Activated naive CD8-positive, alpha-beta T cell treated with anti-CD3 and anti-CD28 coated beads, Interleukin-2, amount 50 U/mL, for 24 hours (primary cell): ENCODE measurements at places on chromosomes 11 and 22.

- DNase-seq: no peak
Measured at GRCh38 chr11:45024316-45024715, 73.6 kb upstream of the TP53I11 start.

DNA sequence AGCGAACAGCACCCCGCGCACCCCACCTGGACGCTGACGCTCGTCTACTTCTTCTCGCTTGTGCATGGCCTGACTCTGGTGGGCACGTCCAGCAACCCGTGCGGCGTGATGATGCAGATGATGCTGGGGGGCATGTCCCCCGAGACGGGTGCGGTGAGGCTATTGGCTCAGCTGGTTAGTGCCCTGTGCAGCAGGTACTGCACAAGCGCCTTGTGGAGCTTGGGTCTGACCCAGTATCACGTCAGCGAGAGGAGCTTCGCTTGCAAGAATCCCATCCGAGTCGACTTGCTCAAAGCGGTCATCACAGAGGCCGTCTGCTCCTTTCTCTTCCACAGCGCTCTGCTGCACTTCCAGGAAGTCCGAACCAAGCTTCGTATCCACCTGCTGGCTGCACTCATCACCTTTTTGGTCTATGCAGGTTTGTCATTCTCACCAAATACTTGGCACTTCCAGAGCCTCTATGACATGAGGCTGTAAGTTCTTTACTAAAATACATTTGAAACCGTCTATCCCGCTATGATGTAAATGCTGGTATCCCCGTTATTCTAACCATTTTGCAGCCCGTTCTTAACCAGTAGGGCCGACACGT, 535 bp downstream of the AQP11 start:
- DNase-seq: no peak

GRCh38 chr11:124812876-124813275, 12.7 kb upstream of the MSANTD2 start:
- DNase-seq: no peak

DNA sequence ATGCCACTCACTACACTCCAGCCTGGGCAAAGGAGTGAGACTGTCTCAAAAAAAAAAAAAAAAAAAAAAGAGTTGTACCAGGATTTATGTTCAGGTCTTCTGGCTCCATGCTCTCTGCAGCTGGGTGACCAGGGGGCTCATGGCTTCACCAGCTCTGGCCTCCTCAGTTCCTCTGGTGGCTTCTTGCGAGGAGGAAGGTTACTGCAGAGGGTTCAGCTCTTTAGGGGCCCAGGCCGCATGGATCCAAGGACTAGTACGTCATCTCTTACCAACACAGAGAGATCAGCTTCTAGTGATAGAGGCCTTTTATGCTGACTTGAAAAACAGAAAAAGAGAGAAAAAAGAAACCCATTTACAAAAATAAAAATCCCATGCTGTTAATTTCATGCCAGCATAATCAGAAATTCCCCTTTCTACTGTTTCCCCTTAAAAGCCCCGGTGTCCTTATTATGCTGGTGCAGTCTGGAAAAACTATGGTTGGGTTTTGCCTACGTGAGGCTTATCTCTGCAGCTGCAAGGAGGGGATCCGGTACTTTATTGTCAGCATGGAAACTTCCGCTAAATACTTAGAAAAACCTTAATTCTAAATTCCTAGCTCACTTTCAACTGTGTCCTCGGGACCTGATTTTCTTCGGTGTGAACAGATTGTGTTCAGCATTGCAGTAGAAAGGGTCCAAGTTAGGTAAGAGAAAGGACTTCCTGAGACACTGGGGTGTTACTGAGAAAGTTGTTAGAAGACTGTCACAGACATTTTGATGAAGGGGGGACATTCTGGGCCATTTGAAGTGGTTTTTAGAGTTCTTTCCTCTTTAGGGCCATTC, 13.7 kb downstream of the ZBTB16 start:
- no peak for DNase-seq

DNA sequence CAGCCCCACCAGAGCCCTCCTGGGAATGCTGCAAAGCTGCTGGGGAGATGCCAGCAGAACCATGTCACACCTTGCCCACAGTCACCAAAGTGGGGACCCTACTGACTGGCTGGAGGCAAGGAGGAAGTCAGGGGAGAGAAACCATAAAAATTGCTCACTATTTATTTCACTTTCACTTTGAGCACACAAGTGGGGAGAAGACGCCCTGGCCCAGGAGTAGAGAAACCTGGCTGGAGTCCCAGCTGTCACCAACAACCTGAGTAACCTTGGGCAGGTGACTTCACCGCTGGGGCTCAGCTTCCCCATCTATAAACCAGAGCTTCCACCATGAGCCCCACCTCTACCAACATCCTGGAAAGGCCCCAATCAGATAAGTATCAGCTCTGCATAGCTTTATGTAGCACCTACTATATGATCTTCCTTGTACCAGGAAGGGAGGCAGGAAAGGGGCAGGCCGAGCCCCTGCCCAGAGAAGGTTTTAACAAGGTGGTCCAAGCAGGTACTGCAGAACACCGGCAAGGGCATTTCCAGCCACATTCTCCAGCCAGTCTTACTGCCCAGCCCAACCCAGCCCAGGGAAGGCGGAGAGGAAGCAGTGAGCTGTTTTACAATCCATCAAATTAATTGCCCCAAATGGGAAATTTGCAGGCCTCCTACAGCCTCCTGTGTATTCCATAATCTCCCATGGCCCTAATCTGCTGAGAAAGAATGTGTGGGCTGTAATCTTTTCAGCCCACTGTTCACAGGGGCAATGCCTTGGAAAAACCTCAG, 27.6 kb downstream of the PLEKHA7 start:
- peak; percentile 60 for DNase-seq
